ENCODE measurements at places on chromosomes 1 and 21. TPM values are rescaled to one million over a fixed set of nuclear protein-coding genes. Genes with fewer than 3 reads are reported as not detected.

TIE1 gene
- not detected for total RNA-seq

AGO3 gene
- 29.8 TPM for total RNA-seq

CHAF1B gene
- total RNA-seq = 16.0 TPM

DNA sequence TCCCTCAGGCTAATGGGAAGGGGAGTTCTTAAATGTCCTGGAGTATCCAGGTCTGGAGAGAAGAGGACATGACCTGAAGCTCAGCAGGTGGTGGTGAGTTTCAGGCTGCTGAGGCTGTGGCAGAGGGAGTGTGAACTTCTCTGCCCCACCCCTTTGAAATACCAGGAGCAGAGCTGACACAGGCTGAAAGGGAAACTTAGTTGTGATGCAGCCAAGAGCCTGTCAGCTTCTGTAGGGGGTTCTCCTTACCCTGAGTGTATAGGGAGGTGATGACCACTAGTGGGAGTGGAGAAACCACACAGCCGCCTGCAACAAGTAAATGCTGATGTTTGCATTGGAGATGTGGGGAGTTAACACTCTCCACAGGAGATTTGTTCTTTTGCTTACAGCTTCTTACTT lies 152.3 kb downstream of the FCRL5 start:
- no peaks in the 10 kb centered on the region for H3K36me3 ChIP-seq
- peaks cover 8% of the 10 kb centered on the region for H3K4me1 ChIP-seq
- DNase-seq = no peak
- H3K4me3 ChIP-seq = no peak overlapping the region
- peaks cover 73% of the 10 kb centered on the region for H3K27me3 ChIP-seq
- no peak overlapping the region for H3K27ac ChIP-seq

GRCh38 chr1:55190109-55190508 lies 25.1 kb downstream of the USP24 start:
- peaks cover 10% of the 10 kb centered on the region for H3K4me1 ChIP-seq
- DNase-seq = no peak
- no peak overlapping the region for H3K4me3 ChIP-seq
- no peaks in the 10 kb centered on the region for H3K27me3 ChIP-seq

DNA sequence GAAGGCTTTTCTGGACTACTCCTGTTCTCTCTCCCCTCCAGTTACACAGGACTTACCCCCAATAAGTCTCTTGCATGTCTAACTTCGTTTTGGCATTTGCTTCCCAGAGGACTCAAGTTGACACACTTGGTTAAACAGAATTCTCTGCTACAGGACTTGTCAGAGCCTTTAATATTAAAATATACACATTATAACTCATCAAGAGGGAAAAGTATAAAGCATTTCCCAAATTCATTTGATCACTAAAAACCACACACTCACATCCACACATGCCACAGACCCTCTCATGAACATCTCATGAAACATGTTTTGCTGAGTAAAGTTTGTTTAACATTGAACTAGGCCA lies 8.7 kb upstream of the CAPN2 start:
- H3K27me3 ChIP-seq = no peaks in the 10 kb centered on the region
- no peak for DNase-seq
- no peak overlapping the region for H3K27ac ChIP-seq
- peaks cover 43% of the 10 kb centered on the region for H3K36me3 ChIP-seq

DNA sequence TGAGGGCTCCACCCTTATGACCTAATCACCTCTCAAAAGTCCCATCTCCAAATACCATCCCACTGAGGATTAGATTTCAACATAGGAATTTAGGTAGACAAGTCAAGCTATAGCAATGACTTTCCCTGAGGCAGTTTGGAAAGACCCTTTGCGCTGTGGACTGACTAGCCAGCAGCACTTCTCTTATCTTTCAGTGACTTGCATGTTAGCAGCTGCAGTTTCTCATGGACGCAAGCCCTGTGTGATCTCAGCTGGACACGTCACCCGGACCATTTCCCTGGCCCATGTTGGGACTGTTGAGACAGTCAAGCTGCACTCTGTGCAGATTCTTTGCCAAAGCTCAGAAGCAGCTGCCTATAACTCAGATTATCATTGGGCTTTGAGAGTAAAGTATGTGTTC lies 408.1 kb upstream of the USP24 start:
- H3K4me3 ChIP-seq = no peak overlapping the region
- no peaks in the 10 kb centered on the region for H3K36me3 ChIP-seq
- DNase-seq = no peak

- no peaks in the 10 kb centered on the region for H3K27me3 ChIP-seq
- H3K4me3 ChIP-seq = no peak overlapping the region
- H3K4me1 ChIP-seq = peaks cover 38% of the 10 kb centered on the region
- no peaks in the 10 kb centered on the region for H3K36me3 ChIP-seq
- H3K27ac ChIP-seq = no peak overlapping the region
These were observed 32.0 kb upstream of the TLR5 start for GRCh38 chr1:223175032-223175431.

GRCh38 chr1:153404086-153404635 lies 12.2 kb upstream of the S100A7A start:
- peaks cover 99% of the 10 kb centered on the region for H3K27me3 ChIP-seq
- H3K36me3 ChIP-seq = no peaks in the 10 kb centered on the region
- H3K4me3 ChIP-seq = no peak overlapping the region
- H3K27ac ChIP-seq = no peak overlapping the region
- no peaks in the 10 kb centered on the region for H3K4me1 ChIP-seq

GRCh38 chr1:52668711-52669110 lies 29.4 kb downstream of the COA7 start:
- H3K27ac ChIP-seq = no peak overlapping the region
- no peaks in the 10 kb centered on the region for H3K36me3 ChIP-seq
- no peaks in the 10 kb centered on the region for H3K27me3 ChIP-seq
- DNase-seq = no peak

DNA sequence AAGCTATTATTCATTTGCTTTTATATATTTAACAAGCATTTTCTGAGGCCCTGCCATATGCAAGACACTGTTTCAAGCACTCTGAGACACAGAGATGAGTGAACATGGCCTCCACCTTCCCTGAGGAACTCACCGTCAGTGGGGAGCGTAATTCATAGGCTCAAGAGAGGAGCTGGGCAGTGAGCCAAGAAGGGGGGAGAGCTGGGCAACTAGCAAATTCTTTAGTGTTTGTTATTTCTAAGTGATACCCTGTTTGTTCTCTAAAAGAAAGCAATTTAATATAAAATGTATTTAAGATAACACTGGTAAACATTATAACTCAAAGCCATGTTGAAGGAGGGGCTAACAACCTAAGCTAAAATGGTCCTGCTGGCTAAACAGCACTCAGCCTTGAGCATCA lies 119.2 kb upstream of the NGF start:
- no peaks in the 10 kb centered on the region for H3K27me3 ChIP-seq
- H3K36me3 ChIP-seq = no peaks in the 10 kb centered on the region
- H3K27ac ChIP-seq = no peak overlapping the region
- no peak for DNase-seq
- H3K4me3 ChIP-seq = no peak overlapping the region
- H3K4me1 ChIP-seq = no peaks in the 10 kb centered on the region

- H3K4me1 ChIP-seq = peaks cover 29% of the 10 kb centered on the region
- DNase-seq = no peak
- peaks cover 53% of the 10 kb centered on the region for H3K36me3 ChIP-seq
- H3K27ac ChIP-seq = peak overlapping the region; percentile 0
- H3K4me3 ChIP-seq = no peak overlapping the region
- H3K27me3 ChIP-seq = no peaks in the 10 kb centered on the region
These were observed 22.7 kb downstream of the CD55 start for GRCh38 chr1:207344221-207344620.

- H3K27me3 ChIP-seq = peaks cover 42% of the 10 kb centered on the region
- H3K4me1 ChIP-seq = no peaks in the 10 kb centered on the region
These were observed 27.6 kb upstream of the SLAMF1 start for GRCh38 chr1:160674415-160674814.

DNA sequence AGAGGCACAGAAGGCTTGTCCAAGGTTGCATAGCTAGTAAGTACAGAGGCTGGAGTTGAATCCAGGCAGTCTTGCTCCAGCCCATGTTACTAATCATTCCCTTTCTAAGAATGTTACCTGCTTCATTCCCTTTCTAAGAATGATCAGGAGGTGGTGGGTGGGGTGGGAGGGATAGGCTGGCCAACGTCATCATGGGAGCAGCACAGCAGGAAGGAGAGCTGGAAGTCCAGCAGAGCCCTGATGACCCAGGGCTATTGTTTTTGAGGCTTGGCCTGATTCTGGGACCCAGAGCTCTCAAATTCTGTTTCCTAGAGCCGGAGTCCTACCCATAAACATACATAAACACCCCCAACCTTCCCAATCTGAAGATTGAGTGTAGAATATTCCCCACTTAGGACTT lies 11.8 kb upstream of the CSF1 start:
- no peak overlapping the region for H3K27ac ChIP-seq
- peaks cover 30% of the 10 kb centered on the region for H3K4me1 ChIP-seq
- no peaks in the 10 kb centered on the region for H3K27me3 ChIP-seq

DNA sequence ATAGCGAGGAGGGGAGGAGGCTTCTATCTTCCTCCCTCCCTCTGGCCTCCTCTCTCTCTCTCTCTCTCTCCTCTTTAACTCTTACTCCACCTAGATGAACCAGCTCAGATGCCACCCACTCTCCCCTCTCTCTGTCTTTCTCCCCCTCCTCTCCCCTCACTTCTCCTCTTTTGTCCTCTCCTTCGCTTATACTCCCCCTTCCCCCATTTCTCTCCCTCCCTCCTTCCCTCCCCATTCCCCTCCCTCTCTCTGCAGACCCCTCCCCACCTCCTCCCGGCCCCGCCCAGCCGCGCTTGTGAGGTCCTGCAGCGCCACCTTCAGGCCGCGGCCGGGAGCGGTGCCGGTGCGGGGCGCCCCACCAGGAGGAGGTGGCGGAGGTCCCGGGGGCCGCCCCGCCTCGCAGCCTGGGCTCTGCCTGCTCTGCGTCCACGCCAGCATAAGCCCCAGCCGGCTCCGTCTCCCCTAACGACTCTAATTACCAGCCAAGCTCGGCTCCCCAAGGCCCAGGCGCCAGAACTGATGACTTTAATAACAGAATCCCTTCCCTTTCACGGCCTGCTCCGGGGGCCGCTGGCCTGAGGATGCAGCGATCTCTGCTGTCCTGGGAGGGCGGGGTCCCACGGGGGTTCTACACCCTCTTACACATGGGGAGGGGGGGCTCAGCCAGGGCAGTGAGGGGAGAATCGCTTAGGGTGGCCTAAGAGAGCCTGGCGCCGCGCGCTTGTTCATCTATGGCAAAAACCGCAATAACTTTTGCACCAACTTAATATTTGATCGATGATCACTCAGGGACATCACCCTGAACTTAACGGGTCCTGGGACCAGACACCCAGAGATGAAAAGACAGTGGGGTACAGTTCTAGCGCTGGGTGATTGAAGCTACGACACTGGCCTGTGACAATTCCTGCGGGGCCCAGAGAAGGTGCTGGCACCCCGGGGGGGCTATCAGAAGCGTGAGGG lies 637.3 kb downstream of the MATN1 start:
- peaks cover 19% of the 10 kb centered on the region for H3K4me1 ChIP-seq
- H3K27me3 ChIP-seq = peaks cover 14% of the 10 kb centered on the region
- no peak overlapping the region for H3K27ac ChIP-seq
- no peak overlapping the region for H3K4me3 ChIP-seq
- DNase-seq = peak; percentile 42

DNA sequence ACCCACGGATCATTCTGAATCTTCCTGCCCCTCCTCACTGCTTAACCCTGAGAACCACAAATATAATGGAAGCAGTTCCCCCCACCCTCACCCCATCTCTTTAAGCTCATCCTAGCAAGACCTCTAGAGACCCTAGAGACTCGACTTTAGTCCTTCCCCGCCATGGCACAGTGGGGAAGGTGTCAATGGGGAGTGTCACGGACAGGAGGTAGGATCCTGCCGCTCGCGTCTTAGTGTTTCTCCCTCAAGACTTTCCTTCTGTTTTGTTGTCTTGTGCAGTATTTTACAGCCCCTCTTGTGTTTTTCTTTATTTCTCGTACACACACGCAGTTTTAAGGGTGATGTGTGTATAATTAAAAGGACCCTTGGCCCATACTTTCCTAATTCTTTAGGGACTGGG lies 677 bp upstream of the PMF1 start:
- H3K4me1 ChIP-seq = peaks cover 32% of the 10 kb centered on the region
- no peaks in the 10 kb centered on the region for H3K27me3 ChIP-seq
- H3K36me3 ChIP-seq = peaks cover 27% of the 10 kb centered on the region
- H3K27ac ChIP-seq = peak overlapping the region; percentile 93

DNA sequence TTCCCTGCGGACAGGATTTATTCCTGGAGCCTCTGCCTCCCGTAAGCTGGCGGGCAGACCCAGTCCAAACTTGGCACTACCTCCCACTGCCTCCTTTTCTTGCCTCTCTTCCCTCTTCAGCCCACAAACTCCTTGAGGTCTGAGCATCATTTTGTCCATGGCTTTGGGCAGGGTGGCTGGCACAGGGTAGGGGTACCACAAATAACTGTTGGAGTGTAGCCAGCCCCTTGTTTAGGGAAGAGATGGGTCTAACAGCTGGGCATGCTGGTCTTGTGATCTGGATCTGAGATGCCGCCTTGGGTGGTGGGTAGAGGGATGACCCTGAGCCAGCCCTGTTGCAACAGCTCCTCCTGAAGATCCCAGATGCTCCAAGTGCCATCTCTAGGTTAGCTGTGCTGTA lies 71.4 kb upstream of the CLDN14 start:
- no peak for DNase-seq
- H3K36me3 ChIP-seq = no peaks in the 10 kb centered on the region
- H3K27me3 ChIP-seq = peaks cover 46% of the 10 kb centered on the region

- no peaks in the 10 kb centered on the region for H3K36me3 ChIP-seq
- no peak overlapping the region for H3K27ac ChIP-seq
- DNase-seq = no peak
- no peaks in the 10 kb centered on the region for H3K4me1 ChIP-seq
- no peak overlapping the region for H3K4me3 ChIP-seq
These were observed 76.6 kb downstream of the HSPA13 start for GRCh38 chr21:14306126-14306907.

DNA sequence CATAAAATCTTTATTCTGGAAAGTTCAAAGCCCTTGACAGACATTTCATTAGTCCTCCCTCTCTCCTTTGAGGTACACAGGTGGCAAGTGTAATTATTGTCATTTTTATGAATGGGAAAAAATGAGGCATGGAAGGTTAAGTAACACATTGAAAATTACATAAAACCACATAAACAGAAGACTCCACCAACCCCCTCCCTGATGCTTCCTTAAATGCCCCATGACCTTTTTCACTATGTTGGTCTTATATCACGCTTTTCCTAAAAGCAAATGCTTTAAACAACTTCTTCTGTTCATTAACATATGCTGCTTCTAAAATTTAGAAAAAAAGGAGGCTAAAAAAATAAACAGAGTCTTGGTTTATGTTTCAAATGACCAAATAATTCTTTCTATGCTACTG lies 648.4 kb downstream of the PTPRC start:
- DNase-seq = no peak
- no peaks in the 10 kb centered on the region for H3K27me3 ChIP-seq
- H3K36me3 ChIP-seq = no peaks in the 10 kb centered on the region
- H3K27ac ChIP-seq = no peak overlapping the region
- no peaks in the 10 kb centered on the region for H3K4me1 ChIP-seq

All from Calu3 (cell line).